CD8-positive, alpha-beta memory T cell (primary cell): ENCODE measurements at places on chromosomes 16 and 17.

- DNase-seq: no peak
These were observed 2.5 kb downstream of the RAB34 start for GRCh38 chr17:28715217-28715616.

GRCh38 chr16:20074099-20074991, 655 bp upstream of the GPR139 start:
- no peak for DNase-seq

- no peak for DNase-seq
These were observed 9.2 kb downstream of the SP2 start for GRCh38 chr17:47905221-47905733.

DNA sequence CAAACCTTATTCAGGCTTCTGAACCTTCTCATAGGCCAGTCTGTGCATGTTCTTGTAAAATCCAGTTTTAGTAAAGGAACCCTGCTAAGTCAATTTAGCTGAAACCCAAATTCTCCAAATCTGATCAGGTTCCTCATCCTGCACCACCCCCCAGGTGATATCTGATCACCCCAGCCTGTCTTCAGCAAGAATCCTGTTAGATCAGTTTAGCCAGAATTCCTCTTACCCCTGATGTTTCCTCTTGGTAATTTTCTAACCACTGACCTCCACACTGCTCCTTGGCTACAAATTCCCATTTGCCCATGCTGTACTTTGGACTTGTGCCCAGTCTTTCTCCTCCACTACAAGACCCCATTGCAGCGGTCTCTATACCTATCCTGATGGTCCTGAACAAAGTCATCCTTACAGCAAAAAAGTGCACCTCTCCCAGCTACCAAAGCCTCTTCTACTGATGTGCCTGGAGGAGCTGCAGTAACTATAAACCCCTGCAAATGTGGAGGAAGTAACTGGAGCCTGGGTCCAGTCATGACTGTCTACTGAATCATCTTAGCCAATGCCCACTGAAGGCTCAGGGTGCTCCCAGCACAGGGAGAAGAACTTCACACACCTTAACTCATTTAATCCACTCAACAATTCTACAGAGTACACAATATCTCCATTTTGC, 23.8 kb downstream of the TEX14 start:
- no peak for DNase-seq

- no peak for DNase-seq
These were observed 7.7 kb downstream of the IGSF6 start for GRCh38 chr16:21644674-21645073.

DNA sequence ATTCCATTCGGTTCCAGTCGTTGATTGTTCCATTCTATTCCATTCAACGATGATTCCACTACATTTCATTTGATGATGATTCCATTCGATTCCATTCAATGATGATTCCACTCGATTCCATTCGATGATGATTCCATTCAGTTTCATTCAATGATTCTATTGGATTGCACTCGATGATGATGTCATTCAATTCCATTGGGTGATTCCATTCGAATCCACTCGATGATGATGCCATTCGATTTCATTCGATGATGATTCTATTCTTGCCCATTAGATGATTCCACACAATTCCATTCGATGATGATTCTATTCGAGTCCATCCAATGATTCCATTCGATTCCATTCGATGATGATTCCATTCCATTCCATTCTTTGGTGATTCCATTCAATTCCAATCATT, 1283.7 kb downstream of the TP53TG3F start:
- no peak for DNase-seq
